ENCODE measurements at places on chromosomes 5 and 9. TPM values are rescaled to one million over a fixed set of nuclear protein-coding genes. Genes with fewer than 3 reads are reported as not detected.

ARRDC1 gene
- 77.5 TPM for total RNA-seq

DNA sequence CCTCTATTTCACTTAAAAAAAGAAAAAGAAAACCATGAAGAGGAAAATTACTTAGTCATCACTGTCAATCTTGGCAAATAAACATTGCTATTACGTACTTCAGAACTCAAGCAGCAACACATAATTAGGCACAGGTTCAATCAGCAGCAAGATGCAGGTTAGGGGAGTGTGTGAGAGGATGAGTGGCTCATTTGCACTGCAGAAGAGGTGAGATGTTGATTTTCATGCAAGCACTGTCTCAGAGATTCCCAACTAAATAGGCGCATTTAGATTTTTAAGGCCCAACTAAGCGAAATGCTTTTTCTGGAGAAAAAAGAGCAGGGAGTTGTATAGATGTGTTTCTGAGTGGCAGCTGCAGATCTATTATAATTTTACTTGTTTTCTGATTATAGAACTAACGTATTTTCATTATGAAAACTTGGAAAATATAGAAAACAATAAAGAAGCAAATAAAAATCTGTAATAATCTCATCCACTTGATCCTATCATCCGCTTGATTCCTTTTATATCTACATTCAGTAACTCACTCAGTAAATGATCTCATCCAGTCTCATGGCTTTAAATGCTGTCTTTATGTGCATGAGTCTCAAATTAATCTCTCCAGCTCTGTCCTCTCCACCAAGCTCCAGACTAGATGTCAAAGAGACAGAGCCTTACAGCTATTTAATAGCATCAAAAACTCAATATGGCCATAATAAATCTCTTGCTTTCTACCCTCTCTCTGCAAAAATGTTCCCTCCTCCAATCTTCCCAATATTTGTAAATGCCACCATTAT lies 162.5 kb downstream of the ZNF462 start:
- no peaks in the 10 kb centered on the region for H3K27me3 ChIP-seq
- H3K4me3 ChIP-seq: no peak overlapping the region
- no peak overlapping the region for H3K27ac ChIP-seq
- no peak for DNase-seq
- H3K36me3 ChIP-seq: no peaks in the 10 kb centered on the region

EPB41L4A gene
- not detected for total RNA-seq

GRCh38 chr9:129880654-129881546 lies 45.6 kb downstream of the USP20 start:
- no peaks in the 10 kb centered on the region for H3K36me3 ChIP-seq
- H3K4me3 ChIP-seq: no peak overlapping the region
- no peak for DNase-seq
- no peaks in the 10 kb centered on the region for H3K27me3 ChIP-seq
- no peak overlapping the region for H3K27ac ChIP-seq
- peaks cover 18% of the 10 kb centered on the region for H3K4me1 ChIP-seq

DNA sequence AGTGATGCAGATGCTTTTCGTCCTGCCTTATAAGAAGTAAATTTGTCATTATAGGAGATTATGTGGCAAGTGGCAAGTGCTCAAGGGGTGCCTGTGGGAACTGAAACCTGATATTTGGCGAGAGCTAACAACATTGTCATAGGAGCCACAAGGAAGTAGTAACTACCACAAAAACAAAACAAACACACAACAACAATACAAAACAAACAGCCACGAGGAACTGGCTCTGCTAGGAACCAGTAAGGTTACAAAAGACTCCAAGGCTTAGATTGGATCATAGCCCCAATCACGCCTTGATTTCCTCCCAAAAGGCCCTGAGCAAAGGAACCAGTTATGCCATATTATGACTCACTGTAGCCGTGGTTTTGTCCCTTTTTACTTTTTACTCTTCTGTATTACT lies 1045.2 kb downstream of the CDH12 start:
- no peaks in the 10 kb centered on the region for H3K36me3 ChIP-seq
- no peak overlapping the region for H3K4me3 ChIP-seq
- peak overlapping the region; percentile 72 for H3K27ac ChIP-seq
- H3K4me1 ChIP-seq: peaks cover 25% of the 10 kb centered on the region
- no peaks in the 10 kb centered on the region for H3K27me3 ChIP-seq

PCDHGB6 gene
- 1.8 TPM for total RNA-seq

GRCh38 chr5:176405656-176406435 lies 10.5 kb downstream of the CLTB start:
- no peaks in the 10 kb centered on the region for H3K27me3 ChIP-seq
- DNase-seq: no peak
- H3K36me3 ChIP-seq: peaks cover 11% of the 10 kb centered on the region
- 0 out of 2 replicates have a peak overlapping the region, but pooled peaks have one; percentile 19 for H3K27ac ChIP-seq
- H3K4me1 ChIP-seq: peaks cover 31% of the 10 kb centered on the region

EIF4E1B gene
- total RNA-seq: not detected

ESM1 gene
- 21.0 TPM for total RNA-seq

- no peaks in the 10 kb centered on the region for H3K27me3 ChIP-seq
- no peak overlapping the region for H3K27ac ChIP-seq
- no peak overlapping the region for H3K4me3 ChIP-seq
- H3K4me1 ChIP-seq: no peaks in the 10 kb centered on the region
- no peak for DNase-seq
These were observed 45.0 kb upstream of the POMT1 start for GRCh38 chr9:131457746-131458145.

- no peak overlapping the region for H3K4me3 ChIP-seq
- H3K4me1 ChIP-seq: no peaks in the 10 kb centered on the region
- no peak for DNase-seq
- H3K36me3 ChIP-seq: no peaks in the 10 kb centered on the region
These were observed 293.1 kb downstream of the PSAT1 start for GRCh38 chr9:78590068-78590467.

DNA sequence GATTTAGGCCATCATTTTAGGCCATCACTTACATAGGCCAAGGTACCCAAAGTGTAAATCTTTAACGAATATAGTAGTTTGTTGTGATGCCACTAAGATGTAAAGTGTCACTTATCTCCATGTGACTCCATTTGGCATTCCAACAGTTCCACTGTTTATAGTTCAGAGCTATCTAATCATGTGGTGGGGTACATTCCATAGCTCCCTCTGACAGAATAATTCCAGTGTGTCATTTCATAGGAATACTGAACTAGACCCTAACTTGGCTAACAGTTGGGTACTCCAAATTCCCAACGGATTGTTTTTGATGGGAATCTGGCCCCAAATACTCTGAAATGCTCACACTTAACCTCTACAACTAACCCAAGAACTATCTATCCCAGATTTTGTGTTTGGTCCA lies 76.7 kb upstream of the FST start:
- H3K4me3 ChIP-seq: no peak overlapping the region

- DNase-seq: no peak
- H3K27me3 ChIP-seq: no peaks in the 10 kb centered on the region
- H3K4me3 ChIP-seq: no peak overlapping the region
- no peak overlapping the region for H3K27ac ChIP-seq
These were observed 26.7 kb downstream of the EBF1 start for GRCh38 chr5:159073026-159073425.

DNA sequence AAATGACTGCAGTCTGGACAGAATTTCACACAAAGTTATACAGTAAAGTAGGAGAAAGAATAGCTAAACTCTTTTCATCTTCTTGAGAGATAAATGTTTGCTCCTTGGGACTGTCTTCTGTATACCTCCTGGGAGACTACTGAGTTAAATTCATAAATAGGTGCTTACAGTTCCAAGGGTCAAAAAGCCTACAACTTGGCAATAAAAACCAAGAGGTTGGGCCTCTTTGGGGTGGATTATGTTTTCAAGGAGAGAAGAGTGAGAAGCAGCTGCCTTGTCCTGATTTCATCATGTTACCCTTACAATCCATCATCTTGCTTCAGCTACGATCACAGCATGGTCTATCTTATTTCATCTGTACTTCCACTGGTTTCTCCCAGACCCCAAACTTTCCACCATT lies 213.2 kb upstream of the RPS23 start:
- no peaks in the 10 kb centered on the region for H3K36me3 ChIP-seq
- no peak overlapping the region for H3K27ac ChIP-seq
- no peak overlapping the region for H3K4me3 ChIP-seq
- no peak for DNase-seq
- no peaks in the 10 kb centered on the region for H3K27me3 ChIP-seq
- no peaks in the 10 kb centered on the region for H3K4me1 ChIP-seq

DNA sequence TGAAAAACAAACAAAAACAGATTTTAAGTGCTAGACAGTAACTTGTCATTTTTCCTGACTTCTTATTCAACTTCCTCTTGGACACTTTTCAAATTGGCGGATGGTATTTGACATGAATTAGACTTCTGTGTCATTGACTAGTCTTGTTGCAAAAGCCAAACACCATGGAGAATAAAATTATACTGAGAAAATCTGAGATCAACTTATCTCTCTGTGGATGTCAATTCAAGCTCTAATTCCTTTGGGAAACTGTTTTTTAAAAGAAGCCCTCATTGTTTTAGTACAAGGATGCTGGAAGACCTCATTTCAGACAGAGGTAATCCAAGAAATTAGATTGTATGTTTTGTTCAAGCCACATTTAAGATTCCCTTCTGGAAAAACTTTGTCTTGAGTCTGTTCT lies 831.0 kb downstream of the SEMA5A start:
- H3K27me3 ChIP-seq: no peaks in the 10 kb centered on the region
- no peaks in the 10 kb centered on the region for H3K36me3 ChIP-seq
- H3K4me1 ChIP-seq: no peaks in the 10 kb centered on the region
- H3K27ac ChIP-seq: no peak overlapping the region
- no peak for DNase-seq

DNA sequence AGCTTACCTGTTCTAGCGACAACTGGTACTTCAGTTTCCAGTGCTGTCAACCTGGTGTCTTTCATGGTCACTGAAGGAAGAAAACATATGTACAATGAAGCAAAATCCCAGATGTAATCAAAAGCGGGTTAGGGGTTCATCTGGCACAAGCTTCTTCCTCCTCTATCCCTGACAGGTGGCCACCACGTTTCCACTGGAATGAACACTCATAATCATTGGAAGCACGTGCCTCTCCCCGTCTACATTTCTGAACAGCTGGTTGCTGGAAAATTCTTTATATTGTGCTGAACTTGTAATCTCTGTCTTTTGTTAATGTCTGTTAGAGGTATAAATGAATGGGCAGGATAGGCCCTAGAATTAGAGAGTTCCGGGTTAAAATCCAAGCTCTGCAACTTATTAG lies 9.4 kb downstream of the TSC1 start:
- DNase-seq: no peak
- H3K36me3 ChIP-seq: no peaks in the 10 kb centered on the region
- H3K4me3 ChIP-seq: no peak overlapping the region
- no peaks in the 10 kb centered on the region for H3K27me3 ChIP-seq
- H3K27ac ChIP-seq: no peak overlapping the region
- peaks cover 15% of the 10 kb centered on the region for H3K4me1 ChIP-seq

LECT2 gene
- not detected for total RNA-seq

GRCh38 chr9:129523943-129524581 lies 96.8 kb downstream of the C9orf50 start:
- no peak for DNase-seq
- H3K36me3 ChIP-seq: no peaks in the 10 kb centered on the region
- no peak overlapping the region for H3K4me3 ChIP-seq
- no peaks in the 10 kb centered on the region for H3K4me1 ChIP-seq
- no peaks in the 10 kb centered on the region for H3K27me3 ChIP-seq

TRUB2 gene
- 32.2 TPM for total RNA-seq

OR1J2 gene
- not detected for total RNA-seq

GRCh38 chr5:6582507-6583048 lies 50.3 kb downstream of the NSUN2 start:
- no peak overlapping the region for H3K27ac ChIP-seq
- DNase-seq: no peak
- no peak overlapping the region for H3K4me3 ChIP-seq
- peaks cover 54% of the 10 kb centered on the region for H3K27me3 ChIP-seq
- H3K36me3 ChIP-seq: no peaks in the 10 kb centered on the region
- no peaks in the 10 kb centered on the region for H3K4me1 ChIP-seq

- H3K4me3 ChIP-seq: no peak overlapping the region
- H3K36me3 ChIP-seq: no peaks in the 10 kb centered on the region
- peaks cover 26% of the 10 kb centered on the region for H3K4me1 ChIP-seq
- H3K27ac ChIP-seq: no peak overlapping the region
These were observed 16.7 kb downstream of the GFPT2 start for GRCh38 chr5:180336234-180337020.

GRCh38 chr5:130386155-130386554 lies 481.9 kb downstream of the CHSY3 start:
- DNase-seq: no peak
- H3K27me3 ChIP-seq: no peaks in the 10 kb centered on the region
- H3K4me1 ChIP-seq: no peaks in the 10 kb centered on the region
- H3K4me3 ChIP-seq: no peak overlapping the region
- no peak overlapping the region for H3K27ac ChIP-seq

DNA sequence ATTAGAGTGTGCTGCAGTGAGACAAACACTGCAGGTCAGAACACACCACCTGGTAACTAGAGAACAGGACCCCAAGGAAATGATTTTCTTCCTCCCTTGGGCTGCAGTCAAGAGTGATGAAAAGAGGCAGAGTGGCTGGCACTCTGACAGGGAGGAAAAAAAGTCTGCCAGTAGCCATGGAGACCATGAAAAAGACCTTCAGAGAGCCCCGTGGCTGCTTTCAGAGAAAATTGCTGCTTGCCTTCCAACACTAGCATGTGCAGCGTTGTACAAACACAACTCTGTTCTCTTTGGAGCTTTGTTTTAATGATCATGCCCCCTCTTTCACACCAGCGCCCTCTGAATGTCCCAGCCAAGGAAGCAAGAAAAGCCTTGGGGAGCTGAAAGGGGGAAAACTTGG lies 68.8 kb downstream of the ANKRD55 start:
- H3K36me3 ChIP-seq: no peaks in the 10 kb centered on the region
- no peak overlapping the region for H3K4me3 ChIP-seq
- no peak for DNase-seq
- no peak overlapping the region for H3K27ac ChIP-seq

LRRC19 gene
- not detected for total RNA-seq

TRIP13 gene
- 69.0 TPM for total RNA-seq

GRCh38 chr9:126722252-126722921 lies 82.5 kb upstream of the ZBTB43 start:
- DNase-seq: peak; percentile 70
- peaks cover 19% of the 10 kb centered on the region for H3K27me3 ChIP-seq
- H3K36me3 ChIP-seq: no peaks in the 10 kb centered on the region
- H3K27ac ChIP-seq: no peak overlapping the region
- no peaks in the 10 kb centered on the region for H3K4me1 ChIP-seq

DNA sequence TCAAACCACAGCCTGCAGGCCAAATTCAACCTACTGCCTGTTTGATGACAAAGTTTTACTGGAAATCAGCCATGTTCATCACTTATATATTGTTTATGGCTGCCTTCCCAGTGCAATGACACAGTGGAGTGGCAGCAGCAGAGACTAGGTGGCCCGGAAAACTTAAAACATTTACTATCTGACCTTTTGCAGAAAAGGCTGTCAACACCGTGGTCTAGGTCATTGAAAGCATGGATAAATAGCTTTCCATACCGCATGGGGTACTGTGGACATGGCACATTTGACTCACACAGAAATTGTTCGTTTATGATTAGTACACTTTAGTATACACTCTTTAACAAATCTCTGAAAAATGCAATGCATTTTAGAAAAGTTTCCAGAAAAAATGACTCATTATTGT lies 298.3 kb upstream of the EFNA5 start:
- peak overlapping the region; percentile 91 for H3K27ac ChIP-seq
- H3K36me3 ChIP-seq: no peaks in the 10 kb centered on the region
- no peaks in the 10 kb centered on the region for H3K27me3 ChIP-seq
- H3K4me3 ChIP-seq: peak overlapping the region; percentile 39
- peak; percentile 88 for DNase-seq

MARCHF11 gene
- not detected for total RNA-seq

- no peak overlapping the region for H3K27ac ChIP-seq
- no peak overlapping the region for H3K4me3 ChIP-seq
- H3K4me1 ChIP-seq: no peaks in the 10 kb centered on the region
- H3K36me3 ChIP-seq: no peaks in the 10 kb centered on the region
These were observed 232.4 kb downstream of the ESM1 start for GRCh38 chr5:54753034-54753433.

All from PC-3 (cell line).